ENCODE measurements at places on chromosomes 6 and 20.
A peak's percentile ranks its signal among the peaks of the same experiment; 100 is the strongest.

DNA sequence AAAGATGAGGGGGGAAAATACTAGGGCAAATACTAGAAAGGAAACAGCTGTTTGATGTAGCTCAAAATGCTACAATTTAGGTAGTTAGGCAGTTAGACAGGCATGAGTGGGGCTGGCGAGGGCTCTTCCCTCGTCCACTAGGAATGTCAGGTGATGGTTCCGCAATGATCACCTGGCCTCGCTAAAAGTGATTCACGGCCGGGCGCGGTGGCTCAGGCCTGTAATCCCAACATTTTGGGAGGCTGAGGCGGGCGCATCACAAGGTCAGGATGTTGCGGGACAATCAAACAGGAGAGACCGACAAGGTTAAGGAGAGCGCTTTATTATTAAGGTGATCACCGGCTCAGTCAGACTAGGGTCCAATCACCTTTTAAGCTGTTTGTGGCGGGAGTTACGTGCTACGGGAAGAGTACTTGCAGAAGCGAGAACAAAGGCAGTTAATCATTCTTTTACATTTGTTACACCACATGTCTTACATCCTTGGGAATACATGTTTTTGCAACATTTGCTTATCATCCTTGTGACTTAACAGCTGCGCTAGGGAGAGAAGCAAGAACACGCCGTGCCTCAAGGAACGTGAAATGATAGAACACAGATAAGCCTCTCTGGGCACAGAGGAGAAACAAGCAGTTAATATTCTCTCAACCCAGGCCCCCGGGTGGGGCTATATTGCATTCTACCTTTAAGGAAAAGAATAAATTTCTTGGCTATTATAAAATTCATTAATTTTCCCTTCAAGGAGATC lies 1025.4 kb downstream of the EYS start:
- no peak for DNase-seq

GRCh38 chr20:49418809-49419208 lies 63.7 kb downstream of the KCNB1 start:
- no peak for DNase-seq

- peak; percentile 30 for DNase-seq
Measured at GRCh38 chr6:30378290-30378937, 33.5 kb downstream of the RPP21 start.

DNA sequence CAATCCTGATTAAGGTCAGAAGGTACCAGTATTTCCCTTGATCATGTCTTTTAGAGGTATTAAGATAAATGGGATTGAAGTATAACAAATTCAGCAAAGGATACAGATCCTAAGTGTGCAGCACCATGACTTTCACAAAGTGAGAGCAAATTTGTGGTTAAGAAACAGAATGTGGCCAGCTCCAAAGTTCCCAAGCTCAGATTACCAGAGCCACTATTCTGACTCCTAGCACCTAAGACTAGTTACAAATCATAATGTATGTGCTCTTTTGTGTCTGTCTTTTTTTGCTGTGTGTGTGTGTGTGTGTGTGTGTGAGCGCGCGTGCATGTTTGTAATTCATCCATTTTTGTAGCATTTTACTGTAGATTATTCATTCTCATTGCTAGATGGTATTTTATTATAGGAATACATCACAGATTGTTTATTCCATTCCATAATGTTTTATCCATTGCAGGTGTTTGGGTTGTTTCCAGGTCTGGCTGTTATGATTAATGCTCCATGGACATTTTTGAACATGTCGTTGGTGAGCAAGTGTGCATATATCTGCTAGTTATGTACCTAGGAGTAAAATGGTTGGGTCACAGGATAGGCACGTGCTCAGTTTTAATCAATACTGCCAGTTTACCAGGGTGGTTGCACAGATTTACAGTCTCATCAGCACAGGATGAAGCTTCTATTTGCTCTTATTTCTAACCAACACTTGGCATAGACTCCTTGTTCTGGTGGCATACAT lies 314.0 kb upstream of the JAG1 start:
- no peak for DNase-seq

DNA sequence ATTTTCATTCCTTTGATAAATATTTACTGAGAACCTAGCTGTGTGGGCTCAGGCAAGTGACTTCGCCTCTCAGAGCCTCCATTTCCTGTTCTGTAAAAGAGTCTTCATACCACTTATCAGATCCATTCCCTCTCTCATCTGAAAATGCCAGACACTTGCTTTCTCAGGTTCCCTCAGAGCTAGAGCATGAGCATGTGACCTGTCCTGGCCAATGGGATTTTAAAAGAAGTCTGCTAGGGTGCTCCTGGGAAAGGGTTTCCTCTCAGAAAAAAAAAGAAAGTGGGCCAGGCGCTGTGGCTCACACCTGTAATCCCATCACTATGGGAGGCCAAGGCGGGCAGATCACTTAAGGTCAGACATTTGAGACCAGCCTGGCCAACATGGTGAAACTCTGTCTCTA lies 5.3 kb downstream of the KCNB1 start:
- no peak for DNase-seq

DNA sequence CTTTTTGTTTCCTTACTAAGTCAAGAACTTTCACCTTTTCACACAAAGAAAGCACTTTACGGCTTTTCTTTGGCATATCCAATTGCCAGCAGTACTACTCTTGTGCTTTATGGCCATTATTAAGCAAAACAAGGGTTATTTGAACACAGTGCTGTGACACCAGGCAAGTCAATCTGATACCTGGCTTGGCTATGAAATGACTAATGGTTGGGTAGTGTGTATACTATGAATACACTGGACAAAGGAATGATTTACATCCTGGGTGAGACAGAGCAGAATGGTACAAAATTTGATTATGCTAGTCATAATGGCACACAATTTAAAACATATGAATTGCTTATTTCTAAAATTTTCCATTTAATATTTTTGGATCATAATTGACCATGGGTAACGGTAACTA lies 22.1 kb upstream of the ADGRF1 start:
- DNase-seq = no peak

GRCh38 chr6:7132398-7133035 lies 24.8 kb downstream of the RREB1 start:
- no peak for DNase-seq

- no peak for DNase-seq
Measured at GRCh38 chr6:169131390-169131789, 122.3 kb downstream of the THBS2 start.

DNA sequence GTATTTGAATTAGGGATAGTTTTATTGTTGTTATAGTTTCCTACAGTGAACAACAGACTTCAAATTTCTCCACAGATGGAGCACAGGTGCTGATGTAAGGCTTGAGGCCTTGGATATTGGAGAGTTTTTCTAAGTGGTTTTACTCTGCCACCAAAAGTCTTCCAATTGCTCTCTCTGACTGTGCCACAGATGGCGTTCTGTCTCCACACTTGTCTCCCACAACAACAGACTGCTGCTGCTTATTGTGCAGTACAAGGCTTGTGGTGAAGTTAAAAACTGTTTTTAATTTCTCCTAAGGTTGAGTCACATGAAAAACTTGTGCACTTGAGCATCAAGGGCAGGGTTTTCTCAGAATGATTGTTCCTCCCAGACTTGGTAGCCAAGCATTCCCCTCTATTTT lies 460.9 kb upstream of the KHDRBS2 start:
- no peak for DNase-seq

GRCh38 chr20:44728801-44729443 lies 13.8 kb downstream of the CCN5 start:
- DNase-seq = peak; percentile 64

DNA sequence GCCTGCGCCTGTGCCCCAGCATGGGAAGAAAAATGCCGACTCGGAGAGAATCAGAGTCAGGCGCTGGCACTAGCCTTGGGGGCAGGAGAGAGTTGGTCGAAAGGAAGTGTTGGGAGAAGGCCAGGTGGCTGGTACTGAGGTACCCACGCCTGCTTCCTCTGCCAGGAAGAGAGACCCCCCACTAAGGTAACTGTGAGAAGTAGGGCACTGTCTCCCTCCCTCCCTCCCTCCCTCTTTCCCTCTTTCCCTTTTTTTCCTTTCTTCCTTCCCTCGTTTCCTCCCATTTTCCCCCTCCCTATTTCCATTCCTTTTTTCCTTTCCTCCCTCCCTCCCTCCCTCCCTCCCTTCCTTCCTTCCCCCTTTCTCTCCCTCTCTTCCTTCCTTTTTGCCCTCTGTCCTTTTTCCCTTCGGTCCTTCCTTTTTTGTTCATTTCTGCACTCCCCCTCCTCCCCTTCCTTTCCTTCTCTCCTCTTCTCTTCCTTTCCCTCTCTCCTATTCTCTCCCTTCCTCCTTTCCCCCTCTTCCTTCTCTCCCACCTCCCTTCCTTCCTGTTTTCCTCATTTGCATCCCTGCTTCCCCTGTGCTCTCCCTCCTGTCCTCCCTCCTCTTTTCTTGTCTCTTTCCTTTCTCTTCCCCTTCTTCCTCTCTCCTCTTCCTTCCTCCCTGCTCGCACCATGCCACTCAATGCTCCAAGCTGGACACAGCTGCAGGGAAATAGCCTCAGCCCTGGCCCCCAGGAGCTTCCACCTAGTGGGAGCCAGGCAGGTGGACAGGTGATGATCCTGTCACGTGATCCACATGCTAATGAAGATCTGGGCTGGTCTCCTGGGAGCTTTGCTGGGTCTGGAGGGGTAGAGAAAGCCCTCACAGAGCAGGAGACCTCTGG lies 148.0 kb downstream of the DHX35 start:
- DNase-seq = no peak

- DNase-seq = peak; percentile 58
Measured at GRCh38 chr6:39887692-39888450, 46.4 kb downstream of the MOCS1 start.

DNA sequence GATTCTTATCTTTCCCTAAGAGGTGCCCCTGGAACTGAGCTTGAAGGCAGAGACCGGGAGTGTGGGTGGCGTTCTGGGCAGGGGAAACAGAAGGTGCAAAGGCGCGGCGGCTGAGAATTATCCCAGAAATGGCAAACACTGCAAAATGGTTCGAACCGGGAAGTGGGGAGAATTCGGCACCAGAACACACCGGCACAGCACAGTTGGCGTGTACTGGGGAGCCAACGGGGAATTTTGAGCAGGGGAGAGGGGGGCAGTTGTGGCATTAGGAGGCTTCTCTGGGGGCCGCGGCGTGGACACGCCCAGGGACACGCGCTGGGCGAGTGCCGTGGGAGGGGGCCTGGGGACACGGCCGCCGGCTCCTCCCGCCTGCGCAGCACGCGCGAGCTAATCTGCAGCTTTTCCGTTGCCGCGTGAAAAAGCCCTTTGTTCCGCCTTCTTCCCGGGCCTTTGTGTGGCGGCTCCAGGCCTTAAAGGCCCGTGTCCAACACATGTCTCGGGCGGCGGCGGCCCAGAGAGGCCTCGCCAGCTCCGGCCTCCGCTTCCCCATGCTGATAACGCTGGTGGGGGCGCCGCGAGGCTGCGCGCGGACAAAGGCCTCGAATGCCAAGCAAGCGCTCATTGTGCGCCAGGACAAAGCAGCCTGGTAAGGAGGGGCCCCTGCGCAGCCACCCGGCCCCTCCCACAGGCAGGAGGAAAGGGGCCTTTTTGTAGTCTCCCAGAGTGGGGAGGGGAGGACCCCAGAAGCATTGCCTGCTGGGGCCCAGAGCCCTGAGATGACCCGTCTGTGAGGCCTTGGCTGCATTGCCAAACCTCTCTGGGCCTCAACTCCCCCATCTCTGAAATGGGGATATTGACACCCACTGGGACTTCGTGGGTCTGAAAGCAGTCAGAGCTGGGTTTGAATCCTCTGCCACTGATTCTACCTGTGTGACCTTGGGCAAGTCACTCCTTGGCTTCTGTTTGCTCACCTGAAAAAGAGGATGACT lies 82.8 kb downstream of the CD40 start:
- no peak for DNase-seq

DNA sequence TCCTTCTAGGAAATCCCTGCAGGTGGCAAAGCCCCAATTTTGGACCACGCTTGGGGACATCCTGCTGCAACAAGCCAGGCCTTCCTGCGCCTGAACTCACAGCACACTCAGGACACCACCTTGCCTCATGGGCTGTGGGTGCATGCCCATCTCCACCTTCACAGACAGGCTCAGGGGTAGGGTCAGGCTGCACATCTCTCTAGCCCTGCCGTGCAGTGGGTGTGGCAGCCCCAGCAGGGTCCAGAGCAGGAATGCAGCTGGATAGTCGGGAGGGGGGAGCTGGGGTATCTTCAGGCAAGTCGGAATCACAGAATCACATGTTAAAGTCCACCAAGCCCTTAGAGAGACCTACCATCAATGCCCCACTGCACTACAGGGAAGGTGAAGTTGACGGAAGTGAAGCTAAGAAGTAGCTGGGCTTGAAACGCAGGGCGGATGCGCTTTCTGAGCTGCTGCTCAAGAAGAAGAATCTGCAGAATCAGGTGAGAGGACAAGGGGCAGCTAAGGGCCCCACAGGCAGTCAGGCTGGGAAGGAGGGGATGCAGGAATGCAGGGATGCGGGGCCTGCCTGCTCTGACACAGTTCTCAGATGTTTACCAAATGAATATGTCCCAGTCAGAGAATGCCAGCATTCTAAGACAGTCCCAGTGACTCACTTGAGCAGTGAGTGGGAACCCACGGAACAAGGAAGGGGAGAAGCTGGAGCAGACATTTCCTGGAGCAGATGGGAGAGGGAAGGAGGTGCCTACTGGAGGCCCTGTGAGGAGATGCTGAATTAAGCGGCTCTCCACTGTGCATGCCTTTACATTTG lies 11.3 kb downstream of the SERPINB6 start:
- DNase-seq = no peak

- no peak for DNase-seq
Measured at GRCh38 chr6:164694386-164694785, 615.0 kb downstream of the C6orf118 start.

DNA sequence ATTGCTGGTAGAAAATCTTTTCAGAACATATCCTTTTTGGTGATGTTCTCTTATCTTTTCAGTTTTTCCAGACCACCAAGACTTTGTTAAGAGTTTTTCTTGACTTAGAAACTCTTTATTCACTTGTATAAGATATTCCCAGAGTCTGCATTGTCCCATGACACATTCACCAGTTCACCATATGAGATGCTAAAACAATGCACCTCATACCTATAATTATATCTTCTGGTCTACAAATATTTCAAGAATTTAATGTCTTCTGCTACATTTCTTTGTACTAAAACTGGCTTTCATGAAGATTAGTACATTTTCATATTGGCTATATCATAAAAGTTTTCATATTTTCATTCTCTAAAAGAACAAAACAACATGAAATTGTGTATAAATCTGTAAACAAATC lies 111.3 kb downstream of the ADGRG6 start:
- DNase-seq = no peak

DNA sequence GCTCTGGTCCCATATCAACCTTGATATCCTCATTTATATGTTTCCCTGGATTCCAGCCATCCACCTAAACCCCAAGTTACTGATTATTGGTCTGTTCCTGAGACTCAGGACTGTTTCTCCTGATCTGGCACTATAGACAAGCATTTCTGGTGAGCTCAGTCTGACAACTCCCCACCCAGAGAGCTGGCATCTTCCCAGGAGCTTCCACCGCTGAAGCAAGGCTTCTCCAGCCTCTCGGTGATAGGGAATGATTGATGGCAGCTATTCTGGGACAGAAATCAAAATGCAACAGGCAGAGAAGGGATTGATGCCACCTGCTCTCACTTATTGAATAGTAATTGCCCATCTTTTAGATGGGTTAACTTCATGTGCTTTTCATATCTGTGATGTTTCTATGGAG lies 169.7 kb upstream of the GGTLC1 start:
- DNase-seq = peak; percentile 11

Measured in A673 (cell line).